ENCODE measurements at places on chromosomes 4 and X.

GRCh38 chr4:174528226-174528625 lies 5.9 kb upstream of the HPGD start:
- DNase-seq: no peak

DNA sequence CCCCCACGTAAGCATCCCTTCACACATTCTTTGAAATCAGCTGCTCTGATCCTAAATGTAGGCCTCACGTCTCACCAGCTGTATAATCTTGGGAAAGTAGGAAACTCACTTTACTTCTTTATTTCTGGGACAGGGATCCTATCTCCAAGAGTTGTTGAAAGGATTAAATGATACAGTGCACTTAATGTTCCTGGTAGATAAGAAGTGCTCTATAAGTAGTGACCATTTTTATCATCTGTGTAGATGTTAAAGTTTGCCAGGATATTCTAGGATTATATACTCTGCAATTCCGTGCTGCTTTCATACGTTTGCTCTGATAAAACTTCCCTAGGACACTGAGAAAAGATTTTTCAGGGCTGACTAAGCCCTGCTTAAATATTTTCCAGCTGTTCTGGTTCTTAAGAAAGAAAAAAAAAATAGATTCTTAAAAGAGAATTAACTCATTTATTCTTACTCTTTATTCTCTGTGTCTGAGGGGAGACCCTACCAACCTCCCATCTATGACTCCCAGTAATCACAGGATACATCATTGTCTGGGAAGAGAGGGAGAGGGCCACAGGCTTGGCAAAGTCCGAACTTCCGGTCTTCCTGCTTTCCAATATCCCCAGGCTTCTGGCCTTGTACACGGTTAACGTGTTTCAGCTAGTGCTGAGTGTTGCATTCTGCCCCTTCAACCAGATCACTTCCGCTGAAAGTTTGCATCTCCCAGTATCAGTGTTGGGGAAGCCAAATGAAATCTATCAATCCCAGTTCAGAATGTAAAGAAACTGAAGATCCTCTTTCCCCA lies 269.2 kb downstream of the TRIML1 start:
- DNase-seq: no peak

- DNase-seq: no peak
These were observed 8.3 kb upstream of the CD40LG start for GRCh38 chrX:136639506-136640176.

DNA sequence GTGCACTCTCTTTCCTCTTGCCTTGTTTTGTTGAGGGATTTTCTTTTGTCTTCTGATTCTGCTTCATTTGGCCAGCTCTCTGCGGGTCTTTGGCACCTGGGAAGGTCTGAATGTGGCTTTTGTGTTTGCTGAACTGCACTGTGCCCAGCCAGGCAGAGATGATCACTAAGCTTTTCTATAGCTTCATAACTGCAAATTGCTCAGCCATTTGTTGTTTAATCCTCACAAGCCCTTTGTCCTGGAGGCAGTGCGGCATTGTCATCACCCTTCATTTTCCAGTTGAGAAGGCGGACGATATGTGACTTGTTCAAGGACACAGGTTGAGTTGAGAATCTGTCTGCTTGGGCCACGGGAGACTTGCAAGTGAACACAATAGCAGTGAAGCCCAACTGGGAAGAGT lies 46.0 kb upstream of the SFRP2 start:
- no peak for DNase-seq

DNA sequence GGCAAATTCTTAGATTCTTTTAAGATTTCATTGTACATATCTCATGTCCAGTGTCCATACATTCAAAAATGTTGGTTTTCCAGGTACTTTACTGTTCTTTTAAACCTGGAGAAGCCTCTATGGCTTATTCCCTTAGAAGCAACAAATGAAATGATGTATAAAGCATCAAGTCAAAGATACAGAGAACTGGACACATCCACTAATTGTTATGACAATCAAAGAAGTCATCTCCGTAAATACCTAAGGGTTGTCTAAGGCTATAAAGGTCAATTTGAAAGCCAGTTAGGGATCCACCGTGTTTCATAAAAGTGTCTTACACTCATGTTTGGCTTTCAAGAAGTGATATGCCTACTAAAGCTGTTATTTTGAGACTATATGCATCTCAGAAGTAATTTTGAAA lies 32.4 kb downstream of the UBE2D3 start:
- no peak for DNase-seq

GRCh38 chrX:10124506-10125247 lies 32.1 kb upstream of the CLCN4 start:
- no peak for DNase-seq

DNA sequence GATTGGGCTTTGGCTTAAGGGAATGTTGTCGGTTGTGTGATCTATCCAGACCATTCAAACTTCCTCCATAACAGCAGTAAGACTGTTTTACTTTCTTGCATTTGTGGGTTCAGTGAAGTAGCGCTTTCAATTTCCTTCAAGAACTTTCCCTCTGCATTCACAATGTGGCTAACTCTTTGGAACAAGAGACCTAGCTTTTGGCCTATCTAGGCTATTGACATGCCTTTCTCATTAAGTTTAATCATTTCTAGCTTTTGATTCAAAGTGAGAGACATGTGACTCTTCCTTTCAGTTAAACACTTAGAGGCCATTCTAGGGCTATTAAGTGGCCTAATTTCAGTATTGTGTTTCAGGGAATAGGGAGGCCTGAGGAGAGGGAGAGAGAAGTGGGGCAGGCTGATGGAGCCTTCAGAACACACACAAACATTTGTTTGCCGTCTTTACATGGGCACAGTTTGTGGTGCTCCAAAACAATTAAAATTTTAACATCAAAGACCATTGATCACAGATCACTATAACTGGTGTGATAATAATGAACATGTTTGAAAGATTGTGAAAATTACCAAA lies 34.1 kb downstream of the ADH5 start:
- no peak for DNase-seq

GRCh38 chrX:41759817-41760216 lies 35.8 kb downstream of the GPR82 start:
- DNase-seq: no peak

- no peak for DNase-seq
These were observed 65.6 kb downstream of the OR13H1 start for GRCh38 chrX:131609480-131609879.

DNA sequence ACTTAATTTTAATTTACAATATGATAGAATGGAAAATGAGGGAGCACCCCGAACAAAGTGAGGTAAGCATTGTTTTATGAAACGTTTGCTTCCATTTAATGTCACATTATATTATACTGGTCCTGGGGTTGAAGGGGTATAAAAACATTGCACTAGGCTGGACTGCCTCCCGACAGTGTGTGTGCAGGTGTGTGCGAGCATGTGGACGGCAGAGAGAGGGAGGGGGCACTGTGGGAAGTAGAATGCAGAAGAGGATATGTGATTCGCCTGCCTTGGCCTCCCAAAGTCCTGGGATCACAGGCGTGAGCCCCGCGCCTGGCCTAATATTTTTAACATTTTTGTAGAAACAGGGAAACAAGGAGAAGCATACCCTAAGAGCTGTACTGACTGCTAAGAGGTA lies 36.0 kb downstream of the IRF2 start:
- DNase-seq: no peak

DNA sequence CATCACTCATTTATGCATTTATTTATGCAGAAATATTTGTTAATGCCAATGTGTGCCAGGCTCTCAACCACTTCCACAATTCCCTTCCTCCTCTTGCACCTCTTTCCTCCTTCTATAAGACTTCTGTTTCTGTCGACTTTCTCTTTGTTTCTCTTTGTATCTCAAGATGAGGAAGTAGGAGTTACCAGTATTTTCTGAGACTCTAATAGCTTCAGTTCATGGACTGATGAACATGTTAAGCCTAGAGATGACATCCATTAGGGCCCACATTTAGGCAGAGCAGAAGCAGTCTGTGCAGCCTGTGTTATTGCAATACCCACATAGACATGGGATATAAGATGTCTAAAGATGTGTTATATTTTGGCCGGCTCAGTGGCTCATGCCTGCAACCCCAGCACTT lies 241.8 kb upstream of the SMIM31 start:
- no peak for DNase-seq

DNA sequence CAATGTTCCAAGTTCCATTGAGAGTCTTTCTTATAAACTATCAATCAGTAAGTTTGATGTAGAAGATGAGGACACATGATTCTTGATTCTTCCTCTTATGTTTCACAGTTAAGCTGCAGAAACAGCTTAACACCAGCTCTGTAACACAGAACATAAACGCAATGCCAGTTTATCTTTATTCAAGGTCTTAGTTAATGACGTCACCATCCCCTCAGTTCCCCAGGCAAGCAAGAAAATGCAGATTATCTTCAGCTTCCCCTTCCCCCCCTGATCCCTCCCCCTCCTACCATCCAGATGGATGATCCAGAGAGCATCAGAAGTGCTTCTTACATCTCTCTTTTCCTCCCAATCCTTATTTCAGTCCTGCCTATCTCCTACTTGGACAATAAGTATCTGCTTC lies 4.4 kb upstream of the SH3RF1 start:
- no peak for DNase-seq

- DNase-seq: no peak
These were observed 13.9 kb upstream of the GABRB1 start for GRCh38 chr4:47017494-47017893.

DNA sequence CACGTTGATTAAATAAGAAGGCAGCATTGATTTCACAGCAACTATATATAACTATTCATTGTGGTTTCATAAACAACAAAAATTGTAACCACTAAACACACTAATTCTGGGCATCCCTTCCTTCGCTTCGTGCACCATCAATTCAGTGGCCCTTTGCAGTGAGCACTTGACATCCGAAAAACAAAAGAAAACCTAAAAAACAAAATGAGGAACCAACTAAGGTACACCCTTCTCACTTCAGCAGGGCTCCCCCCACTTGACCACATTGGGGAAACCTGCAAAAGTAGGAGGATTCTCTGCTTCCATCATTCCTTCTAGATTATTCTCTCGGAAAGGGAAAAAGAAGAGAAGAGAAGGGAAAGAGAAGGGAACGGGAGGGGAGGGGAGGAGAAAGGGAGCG lies 28.3 kb downstream of the NBDY start:
- DNase-seq: no peak

GRCh38 chrX:40021647-40022046 lies 76.1 kb downstream of the BCOR start:
- no peak for DNase-seq

- DNase-seq: no peak
These were observed 70.6 kb downstream of the PPP2R2C start for GRCh38 chr4:6401797-6402196.

GRCh38 chr4:133270021-133270570 lies 121.0 kb downstream of the PCDH10 start:
- DNase-seq: no peak

DNA sequence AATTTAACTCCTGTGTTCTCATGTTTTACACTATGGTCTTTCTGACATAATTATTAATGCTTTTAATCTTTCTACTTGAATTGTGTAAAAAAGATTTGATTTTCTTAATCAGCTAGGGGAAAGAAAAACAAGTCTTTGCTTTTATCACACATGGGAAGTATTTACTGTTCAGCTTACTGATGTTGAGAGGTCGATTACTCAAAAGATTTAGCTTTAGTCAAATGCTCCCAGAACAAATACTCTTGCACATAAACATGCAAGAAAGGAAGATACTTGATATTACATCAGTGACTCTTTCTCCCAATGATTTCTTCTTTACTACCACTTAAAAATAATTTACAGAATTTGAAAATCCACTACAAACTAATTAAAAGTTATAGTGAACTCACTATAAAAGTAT lies 198.3 kb upstream of the FAT4 start:
- DNase-seq: no peak

- DNase-seq: no peak
These were observed 2.8 kb upstream of the HAUS7 start for GRCh38 chrX:153473126-153473525.

DNA sequence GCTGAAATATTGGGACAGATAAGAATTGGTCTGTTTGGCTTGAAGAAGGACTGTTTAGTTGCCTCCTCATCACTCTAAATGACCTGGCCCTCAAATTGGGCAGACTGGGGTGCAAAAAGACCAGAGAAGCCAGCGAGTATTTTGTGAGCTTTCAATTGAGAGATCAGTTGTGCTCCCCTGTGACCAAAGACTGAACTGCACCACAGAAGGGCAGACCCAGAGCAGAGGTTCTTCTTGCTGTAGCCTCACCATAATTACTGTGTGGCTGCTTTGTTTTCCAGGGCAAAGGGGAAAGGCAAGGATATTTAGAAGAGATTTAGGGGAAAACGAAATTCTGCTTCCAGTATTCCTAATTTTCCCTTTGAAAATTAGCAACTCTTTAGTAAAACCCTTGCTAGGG lies 104.0 kb upstream of the MBNL3 start:
- DNase-seq: peak; percentile 0

DNA sequence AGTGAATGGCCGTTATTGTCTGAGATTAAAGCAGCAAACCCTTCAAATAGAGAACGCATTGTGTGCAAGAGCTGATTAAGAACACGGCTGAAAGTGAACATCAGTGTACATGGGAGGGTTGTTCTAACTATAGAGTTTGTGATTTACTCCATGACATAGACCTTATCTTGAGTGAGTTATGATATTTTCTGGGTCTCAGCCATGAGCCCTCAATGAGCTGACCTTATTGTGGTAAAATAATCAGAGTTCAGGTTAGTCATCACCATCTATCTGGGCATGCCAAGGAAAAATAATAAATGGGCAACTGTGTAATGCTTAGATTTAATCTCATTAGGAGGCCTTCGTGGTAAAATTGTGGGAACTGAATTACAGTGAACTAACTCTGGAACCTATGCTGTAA lies 33.2 kb upstream of the CLDN24 start:
- DNase-seq: no peak

- no peak for DNase-seq
These were observed 19.2 kb upstream of the RNF4 start for GRCh38 chr4:2449511-2450392.

- no peak for DNase-seq
These were observed 883.8 kb upstream of the IGFBP7 start for GRCh38 chr4:57993944-57994343.

DNA sequence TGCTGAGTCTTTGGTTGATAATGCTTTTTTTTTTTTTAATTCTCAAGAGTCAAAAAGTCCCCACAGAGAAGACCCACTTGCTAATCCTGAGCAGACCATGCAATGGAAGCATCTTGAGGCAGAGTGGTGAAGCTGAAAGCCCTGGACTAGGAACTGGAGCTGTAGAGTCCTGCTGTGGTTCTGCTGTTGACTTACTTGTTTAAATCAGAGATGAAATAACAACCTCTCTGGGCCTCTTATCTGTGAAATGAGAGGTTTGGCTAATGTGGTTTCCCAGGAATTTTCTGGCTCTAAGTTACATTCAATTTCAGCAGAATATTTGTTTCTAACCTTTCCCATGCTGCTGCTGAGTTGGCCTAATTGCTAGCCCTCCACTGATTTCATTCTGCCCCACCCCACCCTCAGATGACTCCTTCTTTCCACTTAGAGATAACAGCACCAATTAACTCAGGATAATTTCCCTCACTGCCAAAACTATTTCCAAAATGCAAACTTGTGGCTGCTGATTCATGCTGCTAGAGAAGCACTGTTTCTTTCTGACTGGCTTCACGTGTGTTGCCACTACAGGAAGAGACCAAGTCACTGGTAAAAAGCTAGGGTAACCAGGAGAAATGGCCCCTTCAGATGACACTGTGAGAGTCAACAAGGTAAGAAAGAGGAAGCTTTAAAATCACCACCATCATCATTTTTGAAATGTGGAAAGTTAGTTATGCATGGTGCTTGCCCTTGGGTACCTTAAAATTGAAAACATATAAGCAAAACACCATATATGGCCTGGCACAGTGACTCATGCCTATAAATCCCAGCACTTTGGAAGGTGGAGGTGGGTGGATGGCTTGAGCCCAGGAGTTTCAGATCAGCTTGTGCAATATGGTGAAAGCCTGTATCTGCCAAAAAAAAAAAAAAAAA lies 326.4 kb downstream of the DCHS2 start:
- no peak for DNase-seq

GRCh38 chr4:186104890-186105646 lies 564 bp downstream of the FAM149A start:
- DNase-seq: no peak

Measured in activated CD4-positive, alpha-beta T cell treated with anti-CD3 and anti-CD28 coated beads, Interleukin-2, amount 50 U/mL, for 1 hour (primary cell).